ENCODE measurements at places on chromosomes 11 and 22.

- DNase-seq: no peak
Observed at GRCh38 chr22:37243402-37244113, 511 bp downstream of the RAC2 start.

DNA sequence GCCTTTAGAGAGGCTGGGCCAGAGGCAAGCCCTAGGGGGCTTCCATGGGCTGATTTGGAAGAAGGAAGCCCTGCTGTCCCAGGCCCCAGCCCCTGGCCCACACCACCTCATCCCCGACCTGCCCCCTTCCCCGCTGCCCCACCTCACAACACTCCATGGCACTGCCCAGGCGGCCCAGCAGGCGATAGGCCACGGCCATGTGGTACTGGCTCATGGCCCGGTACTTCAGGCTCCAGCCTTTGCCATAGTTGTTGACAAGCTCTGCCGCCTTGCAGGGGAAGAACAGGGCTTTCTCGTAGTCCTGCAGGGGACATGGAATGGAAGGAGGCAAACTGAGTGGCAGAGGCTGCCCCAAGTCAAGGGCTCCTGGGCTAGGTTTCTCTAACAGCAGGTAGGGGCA, 6.4 kb downstream of the RAPSN start:
- no peak for DNase-seq

DNA sequence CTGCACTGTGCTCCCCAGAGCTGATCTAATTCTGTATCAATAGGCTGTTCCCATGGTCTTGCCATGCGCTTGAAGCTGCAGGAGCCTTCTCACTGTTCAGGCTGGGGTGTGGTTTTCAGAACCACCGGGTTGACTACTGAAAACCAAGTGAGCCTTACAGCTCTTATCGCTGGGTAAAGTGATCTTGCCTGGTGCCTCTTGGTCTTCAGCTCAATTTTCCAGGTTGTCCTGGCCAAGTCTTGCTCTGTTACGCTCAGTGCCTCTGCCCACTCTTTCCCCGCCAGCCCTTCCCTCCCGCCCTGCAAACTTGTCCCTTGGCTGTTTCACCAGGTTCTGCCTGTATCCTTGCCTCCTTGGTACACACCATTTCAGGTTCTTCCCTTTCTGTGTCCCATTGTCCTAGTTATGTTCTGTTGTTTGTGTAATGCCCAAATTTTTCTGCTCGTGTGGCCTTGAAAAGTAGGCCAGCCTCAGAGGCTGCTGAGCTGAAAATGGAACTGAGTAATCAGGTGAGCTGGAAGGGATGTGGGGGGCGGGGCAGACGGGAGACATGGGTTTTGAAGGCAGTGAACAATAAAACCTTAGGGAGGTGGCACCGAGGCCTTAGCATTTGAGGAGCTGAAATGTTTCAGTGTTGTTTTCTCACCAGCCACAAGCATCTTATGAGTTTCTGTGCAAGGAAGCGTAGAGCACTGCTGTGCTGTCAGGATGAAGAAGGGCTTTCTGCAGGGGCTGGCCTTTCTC, 11.2 kb downstream of the PEX26 start:
- DNase-seq: no peak

GRCh38 chr22:26168939-26169314, 335 bp upstream of the SEZ6L start:
- DNase-seq: no peak

Measured in kidney epithelial cell (primary cell).